Activated T-helper 9 cell treated with anti-CD3 and anti-CD28 coated beads, Interleukin-2, amount 50 U/mL, for 16 hours (primary cell): ENCODE measurements at places on chromosomes 4 and X.

- no peak for DNase-seq
Measured at GRCh38 chr4:96009427-96010119, 169.7 kb downstream of the PDHA2 start.

- DNase-seq, result no peak
Measured at GRCh38 chrX:72621625-72622485, 49.2 kb upstream of the HDAC8 start.

DNA sequence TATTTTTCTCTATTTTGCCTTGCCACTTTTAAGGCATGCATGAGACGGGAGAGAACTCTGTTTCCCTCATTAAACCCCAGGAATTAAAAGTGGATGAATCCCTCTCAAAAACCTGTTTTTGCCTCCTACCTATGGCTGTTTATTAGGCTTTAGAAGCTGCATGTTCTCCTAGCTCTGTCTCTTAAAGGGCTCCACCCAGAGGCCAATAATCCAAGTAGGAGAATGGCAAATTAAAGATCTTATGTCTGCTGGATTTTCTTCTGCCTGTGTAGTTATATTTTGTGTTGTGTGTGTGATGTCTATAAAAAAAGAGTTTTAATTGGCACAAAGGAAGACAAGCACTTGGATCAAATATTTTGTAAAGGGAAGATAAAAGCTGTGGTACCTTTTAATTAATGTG is 32.4 kb downstream of the MAGEC1 start:
- no peak for DNase-seq

DNA sequence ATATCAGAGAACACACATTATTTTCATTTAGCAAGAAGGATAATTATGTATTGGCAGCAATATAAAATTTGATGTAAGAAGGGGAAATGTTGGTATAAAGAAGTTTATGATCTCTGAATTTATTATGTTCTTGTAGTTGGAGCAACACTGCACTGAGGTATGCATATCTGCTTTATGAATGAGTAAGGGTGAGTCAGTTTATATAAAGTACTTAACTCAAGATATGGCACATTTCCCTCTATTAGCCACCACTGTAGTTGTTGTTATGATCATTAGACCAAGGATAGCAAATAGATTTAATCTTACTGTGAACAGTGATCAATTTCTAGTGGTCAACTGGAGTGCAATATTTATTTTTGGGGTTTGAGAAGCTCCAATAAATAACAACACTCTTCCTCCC is 66.6 kb downstream of the SNX25 start:
- no peak for DNase-seq

DNA sequence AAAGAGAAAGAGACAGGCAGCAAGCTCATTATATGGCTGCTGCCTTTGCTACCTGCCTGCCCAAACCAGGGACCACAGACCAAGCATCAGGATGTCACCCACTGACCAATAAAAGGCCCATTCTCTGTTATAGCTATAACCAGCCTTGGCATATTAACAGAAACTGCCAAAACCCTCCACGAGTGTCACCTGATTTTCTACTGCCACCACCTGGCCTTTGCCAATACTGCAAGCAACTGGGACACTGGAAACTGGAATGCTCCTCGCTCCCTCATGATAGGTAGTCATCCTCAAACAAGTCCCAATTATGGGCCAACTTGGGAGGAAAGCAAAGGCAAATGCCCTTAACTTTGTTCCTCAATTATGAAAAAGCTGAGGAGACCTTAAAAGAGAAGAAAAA is 76.0 kb downstream of the SPIN4 start:
- DNase-seq, result no peak

DNA sequence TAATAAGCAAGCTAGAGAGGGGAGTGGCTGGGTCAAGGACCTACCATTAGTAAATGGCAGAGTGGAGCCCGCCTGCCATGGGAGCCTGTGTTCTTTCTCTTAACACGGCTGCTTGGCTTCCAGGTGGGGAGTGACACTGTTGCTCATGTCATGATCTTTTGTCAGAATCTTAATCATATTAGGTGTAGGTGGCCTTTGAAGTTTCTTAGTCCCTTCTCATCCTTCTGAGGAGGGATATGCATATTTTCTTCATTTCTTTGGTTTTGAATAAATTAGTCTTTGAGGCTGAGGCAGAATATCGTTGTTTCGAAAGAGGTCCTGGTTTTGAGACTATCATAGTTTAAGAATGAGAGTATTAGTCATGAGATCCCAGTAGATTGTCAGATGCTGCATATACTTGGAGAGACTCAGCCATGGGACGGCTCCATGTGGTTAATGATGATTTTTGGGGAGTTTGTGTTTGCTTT is 28.9 kb downstream of the SNX25 start:
- DNase-seq, result no peak

DNA sequence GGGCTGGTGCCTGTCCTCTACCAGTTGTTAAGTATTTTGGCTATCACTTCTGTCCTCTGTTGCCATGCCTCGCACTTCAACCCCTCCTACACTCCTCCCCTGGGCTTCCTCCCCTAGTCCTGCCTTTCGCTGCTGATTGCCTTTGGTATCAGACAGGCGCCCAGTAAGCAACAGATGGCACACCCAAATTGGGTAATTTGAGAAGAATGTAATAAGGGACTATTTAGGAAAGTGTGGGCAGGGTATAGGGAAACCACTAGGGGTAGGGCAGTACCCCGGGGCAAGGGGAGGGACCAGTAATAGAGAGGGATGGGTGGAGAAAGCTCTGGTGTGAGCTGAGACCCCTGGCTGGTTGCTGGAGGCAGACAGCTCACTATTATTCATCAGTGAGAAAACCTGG is 172.7 kb upstream of the USP9X start:
- DNase-seq, result no peak

DNA sequence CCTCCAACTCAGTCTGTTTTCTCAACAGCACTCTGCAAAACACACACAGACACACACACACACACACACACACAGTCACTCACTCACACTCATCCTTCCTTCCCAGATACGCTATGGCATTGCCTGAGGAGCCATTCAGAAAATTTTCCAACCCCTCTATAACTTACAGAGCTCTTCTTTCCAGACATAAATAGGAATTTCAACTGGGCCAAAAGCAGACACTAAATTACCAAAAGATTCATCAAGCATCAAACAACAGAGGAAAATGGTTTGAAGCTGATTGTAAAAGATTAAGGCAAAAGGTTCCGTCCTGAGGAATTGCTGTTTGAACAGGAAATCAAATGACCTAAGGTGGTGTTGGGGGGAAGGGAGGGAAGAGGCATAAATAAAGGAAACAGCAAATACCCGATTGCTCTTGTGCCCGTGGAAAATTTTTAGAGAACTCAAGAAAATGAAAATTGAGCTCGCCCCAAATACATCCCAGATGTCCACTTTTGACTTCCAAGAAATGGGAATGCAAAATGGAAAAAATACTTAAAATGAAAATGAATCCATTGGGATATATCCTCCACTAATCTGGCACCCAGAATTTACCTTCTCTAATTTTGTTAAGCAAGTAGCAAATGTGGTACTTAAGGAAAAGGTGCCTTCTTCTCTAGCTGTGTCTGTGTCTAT is 183.6 kb downstream of the QDPR start:
- no peak for DNase-seq

- DNase-seq, result no peak
Measured at GRCh38 chr4:26938516-26938915, 77.9 kb downstream of the STIM2 start.

GRCh38 chrX:153638041-153638371 is 9.0 kb upstream of the DUSP9 start:
- DNase-seq, result no peak

GRCh38 chrX:153549807-153550206 is 32.4 kb downstream of the ATP2B3 start:
- no peak for DNase-seq

GRCh38 chr4:1416948-1417260 is 10.7 kb upstream of the NKX1-1 start:
- no peak for DNase-seq

DNA sequence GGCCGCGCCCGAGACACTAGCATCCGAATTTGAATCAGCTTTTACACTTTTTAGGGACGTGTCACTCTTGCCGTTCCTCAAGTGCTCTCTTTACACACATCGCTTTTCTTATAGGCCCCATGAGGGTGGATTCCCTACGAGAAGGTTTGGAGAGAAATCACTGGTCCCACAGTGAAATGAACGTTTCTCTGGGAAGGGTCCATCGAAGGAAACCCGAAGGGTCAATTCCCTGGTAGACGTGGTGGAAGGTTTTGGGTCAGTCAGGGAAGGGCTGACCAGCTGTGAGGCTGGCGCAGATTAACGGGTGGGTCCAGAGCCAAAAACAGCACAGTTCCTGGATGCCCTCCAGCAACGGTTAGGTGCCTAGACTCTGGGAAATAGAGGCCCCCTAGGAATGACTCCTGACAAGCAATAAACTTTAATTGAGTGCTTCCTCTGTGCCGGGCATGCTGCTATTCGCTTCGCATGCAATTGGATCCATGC is 35.9 kb downstream of the ETDC start:
- no peak for DNase-seq

- no peak for DNase-seq
Measured at GRCh38 chr4:31682796-31683195, 962.6 kb downstream of the PCDH7 start.

DNA sequence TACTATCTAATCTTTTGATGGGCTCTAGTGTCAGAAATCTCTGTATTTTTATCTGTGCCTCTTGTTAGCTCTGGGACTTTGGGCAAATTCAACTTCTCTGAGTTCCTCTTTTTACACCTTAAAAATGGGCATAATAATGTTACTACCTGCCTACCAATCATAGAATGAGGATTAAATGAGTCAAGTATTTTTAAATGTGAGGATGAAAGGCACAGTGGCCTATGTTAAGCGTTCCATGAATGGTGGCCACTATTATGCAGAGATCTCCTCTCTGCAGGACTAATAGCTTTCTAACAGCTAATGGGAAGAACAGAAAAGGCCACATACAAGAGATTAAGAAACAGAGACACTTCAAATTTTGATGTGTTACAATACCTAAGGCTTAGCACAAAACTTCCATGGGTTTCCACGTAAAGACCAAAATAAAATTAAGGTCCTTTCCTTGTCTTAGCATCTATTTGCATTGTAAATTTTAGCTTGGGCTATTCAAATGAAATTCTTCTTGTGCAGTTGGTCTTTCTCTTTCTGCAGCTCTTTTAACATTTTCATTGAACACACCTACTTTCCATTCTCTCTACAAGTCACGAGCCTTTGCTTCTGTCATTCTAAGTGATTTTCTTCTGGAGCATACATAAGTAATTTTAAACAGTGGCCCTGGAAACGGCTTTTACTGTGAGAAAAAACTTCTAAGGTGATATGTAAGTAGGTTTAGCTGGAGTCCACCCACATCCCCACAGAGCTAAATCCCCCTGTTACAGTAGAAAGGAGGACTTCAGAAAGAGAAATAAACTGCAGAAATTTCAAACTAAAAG is 117.9 kb upstream of the MED14 start:
- DNase-seq, result no peak

GRCh38 chrX:30893206-30893605 is 4.2 kb upstream of the TAB3 start:
- no peak for DNase-seq

GRCh38 chr4:68373513-68373912 is 23.6 kb upstream of the YTHDC1 start:
- peak; percentile 21 for DNase-seq

- DNase-seq, result no peak
Measured at GRCh38 chr4:126705266-126705665, 927.5 kb upstream of the INTU start.
